Kidney epithelial cell (primary cell): ENCODE measurements at places on chromosomes 5 and 9. TPM values are rescaled to one million over a fixed set of nuclear protein-coding genes. Genes with fewer than 3 reads are reported as not detected.

DNA sequence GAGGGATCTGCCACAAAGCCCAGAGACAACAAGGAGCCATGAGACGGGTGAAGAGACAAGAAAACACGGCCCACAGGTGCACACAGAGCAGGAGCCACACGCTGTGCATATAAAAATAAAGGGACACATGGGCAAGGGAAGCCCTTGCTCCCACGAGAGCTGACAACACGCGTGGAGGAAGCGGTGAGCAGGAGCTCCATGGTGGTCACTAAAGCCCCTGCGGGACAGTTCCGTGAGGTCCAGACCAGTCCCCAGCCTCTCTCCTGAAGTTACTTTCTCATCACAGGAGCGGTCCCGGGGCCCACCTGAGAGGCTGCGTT, 90.7 kb downstream of the CAMSAP1 start:
- DNase-seq, result no peak

DNA sequence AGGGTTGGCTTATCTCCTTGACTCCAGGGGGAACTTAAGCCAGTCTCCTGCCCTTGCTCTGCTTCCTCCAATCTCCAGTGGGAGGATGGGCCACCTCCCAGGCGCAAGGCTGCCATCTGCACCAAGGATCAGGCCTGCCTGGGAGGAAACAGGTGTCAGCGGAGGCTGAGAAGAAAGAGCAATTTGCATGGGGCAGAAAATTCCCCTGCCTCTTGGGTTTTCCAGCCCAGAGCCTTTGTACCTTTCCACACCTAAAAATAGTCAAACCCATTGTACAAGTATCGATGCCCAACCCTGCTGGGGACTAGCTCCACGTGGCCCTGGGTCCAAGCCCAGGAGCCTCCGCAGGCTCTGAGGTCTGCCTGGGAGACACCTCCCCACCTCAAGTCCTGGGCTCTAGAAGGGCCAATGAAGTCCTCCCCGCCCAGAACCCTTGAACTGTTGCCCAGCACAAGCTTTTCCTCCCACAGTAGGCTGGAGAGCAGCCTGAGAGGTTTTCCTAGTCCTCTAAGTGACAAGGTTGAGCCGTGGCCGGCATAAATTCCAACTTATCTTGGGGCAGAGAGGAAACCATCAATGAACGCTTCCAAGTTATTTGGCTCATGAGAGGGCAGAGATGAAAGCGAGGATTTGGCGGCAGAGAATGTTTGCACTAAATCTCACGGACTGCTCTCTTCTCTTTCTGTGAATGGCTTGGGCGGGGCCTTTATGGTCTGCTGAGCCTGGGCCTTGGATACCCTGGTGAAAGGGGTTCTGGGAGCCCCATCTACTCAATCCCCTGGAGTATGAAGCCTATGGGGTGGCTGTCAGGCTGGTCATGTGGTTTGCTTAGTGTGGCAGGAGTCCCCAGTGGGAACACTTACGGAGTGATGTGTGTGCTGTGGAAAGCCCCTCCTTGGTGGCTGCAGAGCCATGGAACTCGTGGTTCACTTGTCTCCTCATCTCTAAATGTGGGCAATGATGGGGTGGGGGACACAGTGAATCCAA, 15.6 kb downstream of the JADE2 start:
- no peak for DNase-seq

GRCh38 chr5:93407454-93407853, 173.6 kb downstream of the NR2F1-AS1 start:
- no peak for DNase-seq

PPP3R2 gene
- not detected in 2 replicates for total RNA-seq

NR4A3 gene
- 0.41 and 0.50 TPM in 2 replicates for total RNA-seq
